NCI-H82 (cell line): ENCODE measurements at places on chromosomes 5 and 9.

DNA sequence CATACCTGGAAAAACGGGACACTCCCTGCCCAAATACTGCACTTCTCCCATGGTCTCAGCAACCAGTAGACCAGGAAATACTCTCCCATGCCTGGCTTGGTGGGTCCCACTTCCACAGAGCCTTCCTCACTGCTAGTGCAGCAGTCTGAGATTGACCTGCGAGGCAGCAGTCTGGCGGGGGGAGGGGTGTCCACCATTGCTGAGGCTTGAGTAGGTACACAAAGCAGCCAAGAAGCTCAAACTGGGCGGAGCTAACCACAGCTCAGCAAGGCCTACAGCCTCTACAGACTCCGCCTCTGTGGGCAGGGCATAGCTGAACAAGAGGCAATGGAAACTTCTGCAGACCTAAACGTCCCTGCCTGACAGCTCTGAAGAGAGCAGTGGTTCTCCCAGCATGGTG, 191.5 kb upstream of the FTMT start:
- DNase-seq: no peak

DNA sequence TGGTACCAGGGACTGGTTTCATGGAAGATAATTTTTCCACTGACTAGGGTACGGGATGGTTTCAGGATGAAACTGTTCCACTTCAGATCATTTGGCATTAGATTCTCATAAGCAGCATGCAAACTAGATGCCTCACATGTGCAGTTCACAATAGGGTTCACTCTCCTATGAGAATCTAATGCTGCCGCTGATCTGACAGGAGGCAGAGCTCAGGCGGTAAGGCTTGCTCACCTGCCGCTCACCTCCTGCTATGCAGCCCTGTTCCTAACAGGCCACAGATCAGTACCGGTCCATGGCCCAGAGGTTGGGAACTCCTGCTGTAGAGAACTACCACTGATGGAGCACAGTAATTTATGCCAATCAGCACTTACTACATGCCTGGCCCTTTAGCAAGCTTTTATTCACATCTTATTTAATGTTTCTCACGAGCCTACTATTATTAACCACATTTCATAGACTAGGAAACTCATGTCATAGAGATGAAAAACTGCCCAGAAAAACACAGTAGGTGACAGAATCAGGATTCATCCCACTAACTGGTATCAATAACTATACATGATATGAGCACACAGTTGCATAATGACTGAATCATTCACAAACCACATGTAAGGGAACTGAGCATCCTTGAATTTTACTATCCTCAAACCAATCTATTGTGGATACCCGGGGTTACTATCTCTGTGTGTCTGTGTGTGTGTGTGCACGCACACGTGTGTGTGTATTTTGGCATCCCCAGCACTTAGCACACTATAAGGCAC, 46.5 kb downstream of the SVEP1 start:
- DNase-seq: no peak

- no peak for DNase-seq
These were observed 256.2 kb downstream of the FER start for GRCh38 chr5:109003928-109004327.

DNA sequence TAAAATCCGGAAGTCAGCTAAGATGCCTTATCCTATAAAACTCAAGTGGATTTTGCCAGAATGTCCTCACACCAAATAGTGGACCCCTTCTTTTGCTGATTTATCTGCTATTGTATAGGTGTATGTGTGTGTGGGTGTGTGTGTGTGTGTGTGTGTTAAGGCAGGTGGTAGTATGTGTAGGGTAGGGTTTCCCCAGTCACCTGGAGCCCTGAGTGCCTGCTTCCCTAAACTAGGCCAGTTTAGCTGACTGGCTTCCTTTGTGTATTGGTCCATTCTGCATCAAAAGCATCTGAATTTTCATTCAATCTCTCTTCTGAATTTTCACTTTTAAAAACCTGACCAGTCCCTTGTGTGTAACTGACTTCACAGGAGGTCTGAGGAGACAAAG, 42.2 kb upstream of the LCP2 start:
- DNase-seq: no peak

- no peak for DNase-seq
These were observed 61.8 kb upstream of the CPLX2 start for GRCh38 chr5:175809531-175810121.

- no peak for DNase-seq
These were observed 5.4 kb upstream of the B4GALT1 start for GRCh38 chr9:33172256-33173238.

DNA sequence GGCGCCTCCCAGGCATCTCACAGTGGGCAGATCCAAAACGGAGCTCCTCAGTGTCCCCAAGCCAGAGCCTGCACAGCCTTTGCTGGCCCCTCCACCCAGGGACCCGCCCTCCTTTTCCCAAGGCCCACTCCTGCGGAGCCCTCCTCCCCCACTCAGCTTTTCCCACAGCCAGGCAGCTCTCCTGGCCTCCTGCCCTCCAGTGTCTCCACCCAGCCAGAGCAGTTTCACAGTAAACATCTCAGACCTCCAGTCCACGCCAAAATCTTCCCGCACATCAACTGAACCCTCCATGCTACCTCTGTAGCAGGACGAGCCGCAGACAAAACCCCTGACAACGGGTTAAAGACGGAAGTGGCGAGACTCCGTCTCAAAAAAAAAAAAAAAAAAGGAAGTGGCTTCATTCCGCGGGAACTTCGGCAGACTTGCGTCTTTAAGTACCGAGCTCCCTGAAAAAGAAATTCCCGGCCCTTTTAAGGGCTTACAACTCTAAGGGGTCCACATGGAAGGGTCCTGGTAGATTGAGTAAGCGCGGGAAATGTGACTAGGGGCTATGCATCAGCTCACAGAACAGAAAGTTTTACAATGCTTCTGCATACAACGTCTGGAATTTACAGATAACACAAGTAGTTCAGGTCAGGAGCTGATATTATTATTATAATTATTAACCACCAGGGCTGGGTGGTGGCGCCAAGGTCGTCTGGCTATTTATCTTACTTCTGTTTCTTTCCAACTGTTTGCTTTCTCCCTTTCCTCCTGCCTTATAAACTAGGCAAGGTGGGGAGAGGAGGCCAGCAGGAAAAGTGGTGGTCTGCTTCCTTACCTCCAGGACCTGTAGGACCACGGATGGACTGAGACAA, 11.4 kb upstream of the GRIN1 start:
- no peak for DNase-seq

GRCh38 chr9:84368601-84369000, 28.0 kb upstream of the SLC28A3 start:
- no peak for DNase-seq

- no peak for DNase-seq
These were observed 111.2 kb downstream of the GALNT10 start for GRCh38 chr5:154301726-154302125.

DNA sequence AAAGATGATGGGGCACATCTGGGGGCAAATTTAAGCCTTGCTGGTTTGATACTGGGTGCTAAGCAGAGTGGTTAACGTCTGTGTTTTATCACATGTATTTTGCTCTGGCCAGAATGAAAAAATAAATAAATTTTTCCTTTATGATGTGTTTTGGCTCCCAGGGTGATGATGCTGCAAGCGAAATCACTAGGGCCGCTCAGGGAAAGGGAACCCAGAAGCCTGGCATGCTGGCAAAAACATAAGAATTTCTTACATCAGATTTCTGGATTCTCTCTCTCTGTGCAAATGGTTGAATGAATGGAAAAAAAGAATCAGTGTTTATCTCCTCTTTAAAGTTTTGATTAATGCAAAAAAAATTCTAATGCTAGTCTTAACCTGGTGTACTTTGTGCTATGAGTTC, 1975.2 kb upstream of the C9orf72 start:
- DNase-seq: no peak

DNA sequence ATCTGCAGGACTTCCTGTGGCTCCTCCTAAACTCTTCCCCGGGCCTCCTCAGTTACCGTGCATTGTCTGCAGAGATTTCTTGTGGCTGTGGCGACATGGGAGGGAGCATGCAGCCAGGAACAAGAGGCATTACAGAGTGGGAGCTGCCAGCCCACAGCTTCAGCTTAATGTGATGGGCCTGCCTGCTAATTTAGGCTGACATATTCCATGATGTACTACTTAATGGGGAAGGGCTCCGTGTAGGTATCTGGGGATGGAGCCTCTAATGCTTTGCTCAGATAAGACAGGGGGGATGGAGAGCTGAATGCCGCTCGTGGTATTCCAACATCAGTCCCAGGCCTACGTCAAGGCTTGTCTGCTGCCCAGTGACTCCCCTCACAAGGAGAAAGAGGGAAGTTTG, 137.6 kb upstream of the GPR151 start:
- DNase-seq: peak; percentile 5

DNA sequence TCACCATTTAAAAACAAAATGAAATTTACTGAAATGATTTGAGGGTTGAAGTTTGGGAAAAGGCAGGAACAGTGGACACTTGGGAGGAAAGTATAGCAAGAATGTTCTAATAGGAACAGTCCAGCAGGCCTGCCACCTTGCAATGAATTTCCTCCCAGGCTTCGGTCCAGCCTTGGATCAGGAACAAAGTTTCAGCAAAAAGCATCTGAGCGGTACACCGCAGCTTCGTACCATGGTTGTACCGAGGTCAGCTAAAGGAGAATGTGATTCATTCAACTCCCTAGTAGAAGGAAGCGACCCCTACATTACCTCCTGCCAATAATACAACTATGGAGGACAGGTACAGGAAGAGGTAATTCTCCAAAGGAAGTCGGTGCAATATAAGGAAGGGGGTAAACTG, 111.4 kb downstream of the ENC1 start:
- DNase-seq: no peak

DNA sequence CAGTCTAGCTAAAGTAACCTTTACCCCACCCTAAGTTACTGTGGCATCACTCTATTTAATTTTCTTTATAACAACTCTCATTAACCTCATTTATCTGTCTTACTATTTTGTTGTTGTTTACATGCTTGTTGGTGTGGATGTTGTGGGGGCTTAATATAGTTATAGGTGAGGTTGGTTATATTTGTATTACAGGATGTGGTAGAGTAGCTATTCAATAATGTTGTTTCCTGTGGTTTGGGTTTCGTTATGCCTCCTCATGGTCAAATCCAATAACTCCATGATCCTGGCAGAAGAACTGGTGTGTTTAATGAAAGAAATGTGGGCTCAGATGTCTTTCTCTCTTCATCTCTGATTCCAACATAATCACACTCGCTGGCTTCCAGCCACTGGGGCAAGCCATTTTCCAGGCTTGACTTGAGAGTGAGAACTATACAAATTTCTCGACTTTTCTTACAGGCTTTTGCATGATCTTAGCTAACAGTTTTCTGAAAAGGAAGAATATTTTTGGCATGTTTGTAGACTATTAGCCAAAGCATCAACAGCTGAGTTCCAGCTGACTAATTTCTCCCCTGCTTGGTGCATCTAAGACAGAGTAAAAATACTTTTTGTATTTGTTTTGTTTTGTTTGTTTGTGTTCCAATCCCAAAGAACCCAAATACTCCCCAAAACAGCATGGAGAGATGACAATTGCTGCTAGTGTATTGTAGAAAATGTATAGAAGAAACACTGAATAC, 303.7 kb upstream of the PAPPA start:
- DNase-seq: no peak

DNA sequence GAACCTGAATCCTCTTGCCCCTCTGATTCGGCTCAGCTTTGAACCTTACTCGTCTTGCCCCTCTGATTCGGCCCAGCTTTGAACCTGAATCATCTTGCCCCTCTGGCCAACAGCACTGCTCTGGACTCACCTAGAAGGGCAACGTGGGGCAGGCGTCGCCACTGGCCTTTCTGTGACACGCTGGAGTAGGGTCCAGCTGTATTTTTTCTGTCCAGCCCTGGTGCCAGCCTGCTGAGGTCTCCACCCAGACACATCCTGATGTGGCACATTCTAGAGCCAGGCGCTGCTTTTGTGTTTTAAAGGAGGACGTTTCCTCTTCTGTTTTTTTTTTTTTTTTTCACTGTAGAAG, 15.2 kb upstream of the CPEB4 start:
- no peak for DNase-seq

GRCh38 chr9:126001581-126002225, 254.5 kb downstream of the PBX3 start:
- DNase-seq: no peak

- no peak for DNase-seq
These were observed 40.5 kb downstream of the PTTG1 start for GRCh38 chr5:160462167-160462566.

DNA sequence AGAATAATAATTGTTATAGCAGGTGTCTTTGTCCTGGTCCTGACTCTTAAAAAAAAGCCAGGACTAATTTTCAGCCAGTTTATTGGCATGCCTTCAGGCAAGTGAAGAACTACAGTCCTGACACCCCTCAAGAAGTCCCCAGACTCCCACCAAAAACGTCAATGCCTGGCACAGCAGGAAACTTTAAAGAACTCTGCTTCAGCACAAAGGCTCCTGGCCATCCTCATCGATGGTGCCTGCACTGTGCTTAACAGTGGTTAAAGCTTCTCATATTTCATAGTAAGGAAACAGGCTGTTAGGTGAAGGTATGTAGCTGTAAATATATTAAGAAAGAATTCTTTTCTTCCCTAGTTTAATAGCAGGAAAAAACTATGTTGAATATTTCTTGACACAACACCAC, 280.1 kb upstream of the PUM3 start:
- DNase-seq: no peak

GRCh38 chr9:105055917-105056316, 128.0 kb upstream of the ABCA1 start:
- DNase-seq: no peak

DNA sequence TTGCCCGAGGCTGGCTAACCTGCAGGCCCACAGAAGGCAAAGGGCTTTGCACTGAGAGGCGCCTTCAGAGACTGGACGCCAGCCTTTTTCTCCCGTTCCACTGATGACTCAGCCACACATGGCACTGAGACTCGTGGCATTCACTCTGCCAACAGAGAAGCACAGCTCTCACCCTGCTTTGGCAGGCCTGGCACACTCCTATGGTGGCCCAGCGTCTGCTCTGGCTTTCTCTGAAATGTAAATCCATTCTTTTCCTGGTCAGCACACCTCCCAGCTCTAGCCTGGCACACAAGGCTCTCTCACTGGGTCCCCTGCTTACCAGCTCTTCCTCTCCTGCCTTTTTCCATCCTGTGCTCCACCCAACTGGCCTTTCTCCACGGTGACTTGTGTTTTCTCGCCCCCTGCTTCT, 5.9 kb upstream of the MELK start:
- no peak for DNase-seq

DNA sequence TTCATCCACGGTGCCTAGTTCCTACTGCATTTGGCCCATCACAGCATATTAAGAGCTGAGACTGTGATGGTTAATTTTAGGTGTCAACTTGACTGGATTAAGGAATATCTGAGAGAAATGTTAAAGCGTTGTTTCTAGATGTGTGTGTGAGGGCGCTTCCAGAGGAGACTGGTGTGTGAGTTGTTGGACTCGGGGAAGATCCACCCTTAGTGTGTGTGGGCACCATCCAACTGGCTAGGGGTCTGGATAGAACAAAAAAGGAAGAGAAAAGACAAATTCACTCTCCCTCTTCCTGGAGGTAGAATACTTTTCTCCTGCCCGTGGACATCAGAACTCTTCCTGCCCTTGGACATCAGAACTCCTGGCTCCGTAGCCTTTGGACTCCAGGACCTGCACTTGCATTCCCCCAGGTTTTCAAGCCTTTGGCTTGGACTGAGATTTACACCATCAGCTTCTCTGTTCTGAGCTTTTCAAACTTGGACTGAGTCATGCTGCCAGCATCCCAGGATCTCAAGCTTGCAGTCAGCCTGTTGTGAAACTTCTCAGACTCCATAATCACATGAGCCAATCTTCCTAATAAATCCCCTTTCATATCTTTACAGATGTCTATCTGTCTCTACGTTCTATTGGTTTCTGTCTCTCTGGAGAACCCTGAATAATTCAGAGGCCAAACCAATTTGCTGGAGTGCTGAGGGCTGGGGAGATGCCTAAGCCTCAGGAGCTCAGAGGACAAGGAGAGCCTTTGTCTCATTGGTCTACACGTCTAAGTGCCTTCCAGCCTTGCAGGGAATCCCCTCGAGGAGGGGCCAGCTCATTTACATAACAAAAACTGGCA, 164.5 kb downstream of the DCP2 start:
- peak; percentile 50 for DNase-seq
